ENCODE measurements at places on chromosomes 12 and 14. TPM values are rescaled to one million over a fixed set of nuclear protein-coding genes. Genes with fewer than 3 reads are reported as not detected.

DNA sequence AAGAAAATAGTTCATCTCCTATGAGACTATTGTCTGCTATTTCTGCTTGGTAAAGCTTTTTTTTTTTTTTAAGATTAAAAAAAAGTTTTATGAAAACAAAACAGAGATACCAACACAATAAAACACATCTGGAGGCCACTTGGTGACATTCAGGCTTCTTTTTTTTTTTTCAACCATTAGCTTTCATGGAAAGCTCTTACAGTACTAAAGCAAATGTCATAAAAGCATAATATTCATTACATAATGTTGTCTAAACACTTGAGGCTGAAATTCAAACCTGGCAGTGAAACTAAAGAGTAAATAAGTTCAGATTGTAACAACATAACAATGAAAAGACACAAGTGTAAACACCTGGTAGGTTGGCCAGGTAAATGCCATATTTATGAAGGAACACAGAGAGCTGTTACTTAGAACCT is 14.7 kb downstream of the PRICKLE1 start:
- no peaks in the 10 kb centered on the region for H3K36me3 ChIP-seq
- peaks cover 2% of the 10 kb centered on the region for H3K4me1 ChIP-seq
- no peaks in the 10 kb centered on the region for H3K27me3 ChIP-seq
- no peak overlapping the region for H3K4me3 ChIP-seq
- DNase-seq, result no peak

DNA sequence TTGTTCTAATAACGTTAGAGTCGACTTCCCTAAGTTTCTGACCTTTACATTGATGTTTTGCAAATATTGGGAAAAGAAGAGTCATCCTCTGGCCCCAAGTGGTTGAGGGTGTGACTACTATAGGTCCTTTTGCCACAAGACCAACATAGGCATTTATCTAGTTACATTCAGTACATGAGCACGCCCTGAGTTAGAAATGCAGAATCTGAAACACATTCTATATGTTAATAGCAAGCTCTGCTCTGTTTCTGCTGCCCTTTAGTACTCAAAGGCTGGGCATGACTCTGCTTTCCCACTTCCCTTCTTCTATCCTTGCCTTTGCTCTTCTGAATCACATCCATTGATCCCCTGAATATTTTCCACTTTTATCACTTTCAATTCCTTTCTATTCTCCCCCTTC is 115.1 kb upstream of the PTPRB start:
- no peak overlapping the region for H3K27ac ChIP-seq
- no peak for DNase-seq
- no peak overlapping the region for H3K4me3 ChIP-seq

- no peak for DNase-seq
- no peaks in the 10 kb centered on the region for H3K4me1 ChIP-seq
- H3K27me3 ChIP-seq, result peaks cover 8% of the 10 kb centered on the region
- H3K4me3 ChIP-seq, result no peak overlapping the region
- H3K36me3 ChIP-seq, result no peaks in the 10 kb centered on the region
- H3K27ac ChIP-seq, result no peak overlapping the region
Measured at GRCh38 chr12:69097619-69098368, 141.6 kb upstream of the CPSF6 start.

Gene PLEKHG7
- under 0.01 TPM for total RNA-seq

Gene FAM234B
- 8.6 TPM for total RNA-seq

GRCh38 chr14:78566026-78566858 is 396.1 kb downstream of the NRXN3 start:
- peak; percentile 46 for DNase-seq
- no peak overlapping the region for H3K27ac ChIP-seq
- H3K4me1 ChIP-seq, result no peaks in the 10 kb centered on the region
- H3K27me3 ChIP-seq, result no peaks in the 10 kb centered on the region

Data from IMR-90 (cell line).